Stimulated activated CD4-positive, alpha-beta T cell treated with anti-CD3 and anti-CD28 coated beads, Interleukin-1b, Interleukin-23, amount 100 ng/mL, for 4 hours (primary cell): ENCODE measurements at places on chromosomes 3 and 15.
A peak's percentile ranks its signal among the peaks of the same experiment; 100 is the strongest.

- no peak for DNase-seq
These were observed 296.6 kb downstream of the SUCLG2 start for GRCh38 chr3:67357610-67358458.

DNA sequence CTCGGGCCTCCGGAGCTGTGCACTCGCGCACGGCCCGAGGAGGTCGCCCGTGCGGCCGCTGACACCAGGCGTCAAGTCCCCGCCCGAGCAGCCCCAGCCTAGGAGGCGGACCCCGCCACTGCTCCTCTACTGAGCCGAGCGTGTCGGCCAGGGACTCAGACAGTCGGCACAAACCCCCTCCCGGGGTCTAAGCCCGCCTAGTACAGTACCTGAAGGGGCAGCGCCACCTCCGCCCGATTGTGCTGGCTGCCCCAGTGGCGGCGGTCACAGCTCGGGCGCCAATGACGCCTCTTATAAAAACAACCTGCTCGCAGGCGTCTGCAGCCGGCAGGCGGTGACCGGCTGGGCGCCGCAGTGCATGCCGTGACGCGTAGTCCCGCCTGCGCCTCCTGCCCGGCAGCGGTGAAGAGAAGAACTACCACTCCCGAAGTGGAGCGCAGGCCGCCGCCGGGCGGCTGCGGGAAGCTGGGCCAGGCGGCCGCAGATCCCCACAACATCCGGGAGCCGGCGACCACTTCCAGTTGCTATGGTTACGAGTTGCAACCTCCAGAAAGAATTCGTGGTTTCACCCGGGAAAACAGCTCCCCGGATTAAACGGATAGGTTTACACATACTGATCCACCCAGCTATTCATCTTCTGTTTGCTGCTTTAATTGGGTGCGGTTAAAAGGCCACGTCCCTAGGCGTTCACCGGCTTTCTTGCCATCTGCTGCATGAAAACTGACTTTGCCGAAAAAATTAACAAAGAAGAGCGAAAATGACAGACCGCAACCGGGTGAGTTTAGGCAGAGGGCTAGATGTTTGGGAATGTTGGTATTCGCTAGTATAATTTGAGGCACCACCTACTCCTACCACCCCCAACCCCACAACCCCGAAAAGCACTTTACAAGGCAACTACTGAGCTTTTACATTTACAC lies at the start of the genes CCPG1 and PIERCE2:
TSS of gene CCPG1 (minus strand) at position 348 of the 917 bp plus-strand sequence. CDS start 18,935 bp downstream, outside the sequence.
TSS of gene PIERCE2 (plus strand) at position 484 of the 917 bp plus-strand sequence. CDS start at position 758, 274 bp downstream.
- peak; percentile 76 for DNase-seq

DNA sequence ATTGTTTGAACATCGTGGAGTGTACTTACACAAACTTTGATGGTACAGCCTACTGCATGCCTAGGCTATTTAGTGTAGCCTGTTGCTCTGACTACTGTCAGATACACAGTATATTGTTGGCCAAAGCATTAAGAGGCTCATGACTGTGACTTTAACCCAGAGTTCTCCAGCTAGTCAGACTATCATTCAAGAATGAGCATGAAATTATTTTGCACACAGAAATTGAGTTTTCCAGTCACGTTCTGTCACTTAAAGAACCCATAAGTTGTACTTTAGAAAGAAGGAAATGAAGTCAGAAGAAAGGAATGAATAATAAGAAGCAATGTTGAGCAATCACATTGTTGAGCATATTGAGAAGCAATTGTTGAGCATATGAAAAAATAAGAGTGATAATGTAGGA lies 37.6 kb upstream of the SLC22A13 start:
- DNase-seq = no peak

- DNase-seq = no peak
These were observed 5.2 kb downstream of the ESYT3 start for GRCh38 chr3:138439646-138440045.

- DNase-seq = no peak
These were observed 53.6 kb upstream of the LRRFIP2 start for GRCh38 chr3:37227870-37228549.

- no peak for DNase-seq
These were observed 266.8 kb upstream of the NECTIN3 start for GRCh38 chr3:110804856-110805255.

- no peak for DNase-seq
These were observed 71.0 kb downstream of the TP63 start for GRCh38 chr3:189702066-189702646.

DNA sequence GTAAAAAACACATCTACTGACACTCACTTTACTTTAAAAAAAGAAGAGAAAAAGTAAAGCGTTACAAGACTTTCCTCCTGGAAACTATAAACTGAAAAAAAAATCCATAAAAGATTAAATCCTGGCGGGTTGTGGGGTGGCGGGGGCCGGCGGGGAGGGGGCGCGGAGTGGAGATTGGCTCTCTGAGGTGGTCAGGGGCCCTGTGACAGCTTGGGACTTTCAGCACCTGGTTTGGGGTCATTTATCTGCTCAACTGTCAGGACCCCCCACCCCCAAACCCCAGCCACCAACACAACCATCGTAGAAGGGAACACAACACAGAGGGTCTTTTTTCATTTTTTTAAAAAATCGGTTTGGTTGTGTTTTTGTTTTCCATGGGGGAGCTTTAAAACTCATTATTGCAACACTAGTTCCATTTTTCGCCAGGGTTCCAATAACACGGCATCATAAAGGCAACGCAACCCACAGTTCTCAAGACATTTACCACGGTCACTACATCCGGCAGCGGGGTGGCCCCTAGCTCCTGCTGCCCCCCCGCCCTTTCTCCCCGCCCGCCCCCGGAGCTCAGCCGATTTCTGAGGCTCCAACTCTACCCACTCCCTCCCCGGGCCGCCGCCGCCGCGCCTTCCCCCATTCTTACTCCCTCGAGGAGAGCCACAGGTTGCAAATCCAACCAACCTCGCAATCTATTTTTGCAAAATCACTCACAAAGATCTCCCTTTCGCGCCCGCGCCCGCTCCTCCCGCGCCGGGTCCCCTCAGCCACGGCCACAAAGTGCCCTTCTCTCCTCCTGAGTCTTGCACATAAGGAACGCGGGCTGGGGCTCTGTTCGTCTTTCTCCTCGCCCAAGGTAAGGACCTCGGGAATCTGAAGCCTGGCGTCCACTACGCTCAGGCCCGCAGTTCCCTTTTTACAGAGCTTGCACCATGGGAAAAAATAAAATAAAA lies 1.8 kb downstream of the BCL6 start:
- DNase-seq = peak; percentile 52

DNA sequence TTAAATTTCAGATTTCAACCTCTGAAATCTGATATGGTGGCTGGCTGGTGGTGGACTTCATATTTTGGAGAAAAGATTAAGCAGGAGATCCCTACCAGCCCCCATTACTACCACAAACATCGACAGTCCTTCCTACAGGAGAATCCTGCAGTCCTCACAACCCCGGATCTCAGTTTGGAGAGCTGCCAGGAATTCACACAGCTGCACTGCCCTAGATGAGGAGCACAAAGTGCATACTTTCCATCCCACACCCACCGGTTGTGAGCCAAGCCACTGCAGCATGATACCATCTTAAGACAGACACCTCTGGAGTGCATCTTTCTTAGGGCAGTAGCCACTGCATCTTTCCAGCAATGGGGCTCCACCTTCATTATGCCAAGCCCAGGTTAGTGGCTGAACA lies 185.5 kb upstream of the GPR149 start:
- DNase-seq = no peak

DNA sequence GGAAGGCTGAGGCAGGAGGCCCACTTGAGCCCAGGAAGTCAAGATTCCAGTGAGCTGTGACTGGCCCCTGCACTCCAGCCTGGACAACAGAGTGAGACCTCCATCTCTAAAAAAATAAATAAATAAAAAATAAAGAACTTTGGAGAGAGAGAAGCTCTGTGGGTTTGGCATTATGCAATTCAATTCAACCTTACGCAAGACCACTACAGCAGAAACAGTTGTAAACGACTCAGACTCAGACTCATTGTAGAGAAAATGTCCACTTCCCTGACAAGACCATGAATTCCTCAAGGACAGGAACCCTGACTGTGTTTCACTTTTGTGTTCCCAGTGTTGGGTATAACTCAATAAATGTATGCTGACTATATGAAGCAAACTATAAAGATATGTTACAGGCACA lies 90.3 kb upstream of the C3orf80 start:
- DNase-seq = no peak

GRCh38 chr3:63679186-63679585 lies 26.7 kb downstream of the SNTN start:
- no peak for DNase-seq
